Breast epithelium (tissue), 4 donors: ENCODE measurements at places on chromosomes 12 and 14. TPM values are rescaled to one million over a fixed set of nuclear protein-coding genes. Genes with fewer than 3 reads are reported as not detected.

The PLEKHH1 gene
- 18.9 TPM for total RNA-seq

DNA sequence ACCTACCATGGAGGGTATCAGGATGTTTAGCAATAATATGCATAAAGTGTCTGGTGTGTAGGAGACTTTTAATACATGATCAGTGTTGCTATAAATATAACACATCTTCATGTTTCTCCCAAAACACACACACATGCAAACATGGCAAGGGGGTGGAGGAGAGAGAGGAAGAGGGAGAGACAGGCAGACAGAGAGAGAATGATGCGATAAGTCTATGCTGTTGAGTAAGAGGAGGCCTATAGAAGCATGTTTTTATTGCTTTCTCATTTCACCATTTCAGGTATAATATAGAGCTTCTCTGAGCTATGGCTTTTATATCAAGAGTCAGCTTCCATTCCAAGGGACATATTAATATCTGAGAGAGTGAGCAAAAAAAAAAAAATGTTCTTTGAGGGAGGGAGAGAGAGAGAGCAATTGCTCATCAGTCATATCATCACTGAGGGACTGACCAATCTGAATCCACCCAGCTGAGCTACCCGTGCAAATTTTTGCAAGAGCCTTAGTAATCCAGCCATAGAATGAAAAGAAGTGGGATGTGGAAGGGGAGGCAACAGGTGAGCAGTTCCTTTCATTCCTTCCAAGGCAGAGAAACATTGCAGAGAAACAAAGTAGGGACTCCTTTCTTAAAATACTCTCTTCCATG, 54.8 kb upstream of the RASSF8 start:
- H3K27ac ChIP-seq, result no peak overlapping the region
- H3K4me1 ChIP-seq, result no peaks in the 10 kb centered on the region
- no peaks in the 10 kb centered on the region for H3K27me3 ChIP-seq
- H3K36me3 ChIP-seq, result no peaks in the 10 kb centered on the region

GRCh38 chr12:102659200-102659911, 179.0 kb upstream of the IGF1 start:
- H3K4me1 ChIP-seq, result no peaks in the 10 kb centered on the region
- H3K27ac ChIP-seq, result no peak overlapping the region
- H3K4me3 ChIP-seq, result no peak overlapping the region
- H3K27me3 ChIP-seq, result no peaks in the 10 kb centered on the region

The ISCU gene
- total RNA-seq, result 227 TPM

DNA sequence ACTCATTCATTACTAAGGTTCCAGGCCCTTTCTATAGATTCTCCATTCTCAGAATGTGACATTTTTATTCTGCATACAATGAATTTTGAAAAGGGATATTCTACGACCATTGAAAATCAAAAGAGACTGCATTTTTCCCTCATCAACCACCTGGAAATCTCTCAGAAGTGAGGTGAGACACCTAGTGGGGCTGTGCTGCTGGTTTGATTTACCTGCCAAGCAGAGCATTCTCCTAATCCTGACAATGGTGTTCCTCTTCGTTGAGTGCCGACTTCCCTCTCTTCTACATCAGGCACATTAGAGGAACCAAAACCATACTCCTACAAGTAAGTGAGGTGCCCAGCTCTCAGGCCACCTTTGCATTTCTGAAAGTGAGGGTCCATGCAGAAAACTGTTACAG, 14.9 kb downstream of the CKB start:
- no peaks in the 10 kb centered on the region for H3K27me3 ChIP-seq
- no peak overlapping the region for H3K27ac ChIP-seq
- H3K4me1 ChIP-seq, result peaks cover 4% of the 10 kb centered on the region
- no peak for DNase-seq

The RNF212B gene
- total RNA-seq, result not detected

The CCER1 gene
- not detected for total RNA-seq

The CLEC6A gene
- total RNA-seq, result not detected

GRCh38 chr12:88854260-88854659, 274.0 kb upstream of the KITLG start:
- no peak overlapping the region for H3K4me3 ChIP-seq
- H3K27ac ChIP-seq, result peak overlapping the region; percentile 40
- no peak for DNase-seq
- H3K27me3 ChIP-seq, result no peaks in the 10 kb centered on the region
- no peaks in the 10 kb centered on the region for H3K36me3 ChIP-seq

DNA sequence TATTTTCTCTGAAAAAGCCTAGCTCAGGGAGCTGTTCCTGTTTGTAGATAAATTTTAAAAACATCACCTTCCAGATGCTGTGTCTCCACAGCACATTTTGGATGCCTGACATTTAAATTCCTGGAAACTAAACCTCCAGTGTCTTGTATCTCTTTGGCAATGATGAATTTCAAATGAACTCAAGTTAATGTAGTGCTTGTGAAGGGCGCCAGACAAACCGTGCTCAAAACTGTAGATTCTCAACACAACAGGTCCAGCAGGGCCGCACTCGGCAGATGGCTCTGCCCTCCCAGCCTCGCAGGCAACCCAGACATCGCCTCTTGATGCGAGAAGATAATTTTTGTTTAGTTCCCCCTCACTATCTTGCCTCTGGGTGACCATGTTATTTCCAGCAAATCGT, 432.9 kb downstream of the VRK1 start:
- H3K36me3 ChIP-seq, result no peaks in the 10 kb centered on the region
- H3K4me3 ChIP-seq, result no peak overlapping the region

DNA sequence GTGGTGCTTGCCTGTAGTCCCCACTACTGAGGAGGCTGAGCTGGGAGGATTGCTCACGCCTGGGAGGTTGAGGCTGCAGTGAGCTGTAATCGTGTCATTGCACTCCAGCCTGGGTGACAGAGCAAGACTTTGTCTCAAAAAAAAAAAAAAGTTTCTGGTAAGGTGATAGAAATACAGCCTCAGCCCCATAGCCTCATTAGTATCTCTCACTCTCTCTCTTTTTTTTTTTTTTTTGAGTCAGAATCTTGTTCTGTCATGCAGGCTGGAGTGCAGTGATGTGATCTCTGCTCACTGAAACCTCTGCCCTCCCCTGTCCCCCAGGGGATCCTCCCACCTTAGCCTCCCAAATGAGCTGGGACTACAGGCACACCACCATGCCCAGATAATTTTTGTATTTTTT, 19.2 kb downstream of the MTHFD1 start:
- DNase-seq, result no peak
- H3K36me3 ChIP-seq, result no peaks in the 10 kb centered on the region
- no peak overlapping the region for H3K4me3 ChIP-seq
- no peak overlapping the region for H3K27ac ChIP-seq
- no peaks in the 10 kb centered on the region for H3K4me1 ChIP-seq
- H3K27me3 ChIP-seq, result no peaks in the 10 kb centered on the region

The TTC7B gene
- total RNA-seq, result 14.0 TPM

DNA sequence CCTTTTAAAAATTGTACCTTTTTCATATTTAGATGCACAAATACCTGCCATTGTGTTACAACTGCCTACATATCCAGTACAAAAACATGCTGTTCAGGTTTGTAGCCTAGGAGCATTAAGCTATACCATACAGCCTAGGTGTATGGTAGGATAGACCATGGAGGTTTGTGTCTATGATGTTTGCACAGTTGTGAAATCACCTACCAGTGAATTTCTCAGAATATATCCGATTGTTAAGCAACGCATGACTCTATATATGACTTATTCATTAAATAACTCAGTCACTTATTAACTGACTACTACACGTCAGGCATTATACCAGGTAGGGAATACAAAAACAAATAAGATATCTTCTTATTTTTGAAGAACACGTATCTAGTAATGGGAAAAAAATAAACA, 26.2 kb upstream of the ETNK1 start:
- no peaks in the 10 kb centered on the region for H3K36me3 ChIP-seq
- H3K4me1 ChIP-seq, result no peaks in the 10 kb centered on the region
- H3K4me3 ChIP-seq, result no peak overlapping the region
- no peak overlapping the region for H3K27ac ChIP-seq
- H3K27me3 ChIP-seq, result no peaks in the 10 kb centered on the region

- H3K27ac ChIP-seq, result no peak overlapping the region
- H3K27me3 ChIP-seq, result no peaks in the 10 kb centered on the region
- H3K36me3 ChIP-seq, result no peaks in the 10 kb centered on the region
- H3K4me3 ChIP-seq, result no peak overlapping the region
- peaks cover 6% of the 10 kb centered on the region for H3K4me1 ChIP-seq
Observed at GRCh38 chr14:61764342-61765122, 2.3 kb downstream of the SNAPC1 start.

GRCh38 chr14:96917442-96917963, 120.3 kb downstream of the VRK1 start:
- DNase-seq, result no peak
- H3K36me3 ChIP-seq, result no peaks in the 10 kb centered on the region
- no peaks in the 10 kb centered on the region for H3K27me3 ChIP-seq
- no peaks in the 10 kb centered on the region for H3K4me1 ChIP-seq
- H3K27ac ChIP-seq, result no peak overlapping the region
- H3K4me3 ChIP-seq, result no peak overlapping the region

DNA sequence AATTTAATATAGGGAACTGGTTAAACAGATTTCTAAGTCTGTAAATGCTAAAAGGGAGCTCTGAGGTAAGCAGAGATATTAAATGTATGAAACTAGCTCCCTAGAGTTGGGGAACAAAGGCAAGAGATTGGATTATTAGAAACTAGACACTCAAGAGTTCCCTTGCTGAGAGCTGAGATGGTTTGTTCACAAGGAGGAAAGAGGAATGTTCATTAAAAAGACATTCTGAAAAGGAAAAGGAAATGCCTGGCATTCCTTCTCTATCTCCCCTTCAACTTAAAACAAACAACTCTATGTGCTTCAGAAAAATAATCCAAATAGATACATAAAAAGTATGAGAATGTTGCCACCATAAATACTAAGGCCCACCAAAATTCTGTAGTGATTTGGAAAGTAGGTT, 73.7 kb downstream of the GALNT4 start:
- DNase-seq, result no peak
- no peaks in the 10 kb centered on the region for H3K4me1 ChIP-seq
- H3K27ac ChIP-seq, result no peak overlapping the region
- H3K4me3 ChIP-seq, result no peak overlapping the region
- no peaks in the 10 kb centered on the region for H3K36me3 ChIP-seq

The SERPINA4 gene
- not detected for total RNA-seq

The KLRG1 gene
- total RNA-seq, result 3.9 TPM

The OR4E2 gene
- not detected for total RNA-seq

DNA sequence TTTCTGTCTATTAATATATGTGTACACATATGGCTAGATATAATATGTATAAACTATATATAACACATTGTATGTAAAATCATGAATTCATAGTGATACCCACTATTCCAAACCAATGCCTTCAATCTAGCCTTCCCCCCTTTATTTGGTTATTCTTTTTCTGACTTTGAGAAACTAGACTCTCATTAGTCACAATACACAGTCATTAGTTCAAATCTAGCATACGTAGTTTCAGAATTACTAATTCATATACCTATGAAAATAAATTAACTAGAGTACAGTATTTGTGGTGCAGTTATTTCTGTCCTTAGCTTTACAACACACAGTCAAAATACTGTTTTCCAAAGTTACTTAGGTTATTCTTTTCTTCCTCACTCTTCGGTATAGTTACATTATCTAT, 268.2 kb downstream of the DPF3 start:
- H3K4me1 ChIP-seq, result no peaks in the 10 kb centered on the region
- no peak for DNase-seq
- H3K27ac ChIP-seq, result no peak overlapping the region

DNA sequence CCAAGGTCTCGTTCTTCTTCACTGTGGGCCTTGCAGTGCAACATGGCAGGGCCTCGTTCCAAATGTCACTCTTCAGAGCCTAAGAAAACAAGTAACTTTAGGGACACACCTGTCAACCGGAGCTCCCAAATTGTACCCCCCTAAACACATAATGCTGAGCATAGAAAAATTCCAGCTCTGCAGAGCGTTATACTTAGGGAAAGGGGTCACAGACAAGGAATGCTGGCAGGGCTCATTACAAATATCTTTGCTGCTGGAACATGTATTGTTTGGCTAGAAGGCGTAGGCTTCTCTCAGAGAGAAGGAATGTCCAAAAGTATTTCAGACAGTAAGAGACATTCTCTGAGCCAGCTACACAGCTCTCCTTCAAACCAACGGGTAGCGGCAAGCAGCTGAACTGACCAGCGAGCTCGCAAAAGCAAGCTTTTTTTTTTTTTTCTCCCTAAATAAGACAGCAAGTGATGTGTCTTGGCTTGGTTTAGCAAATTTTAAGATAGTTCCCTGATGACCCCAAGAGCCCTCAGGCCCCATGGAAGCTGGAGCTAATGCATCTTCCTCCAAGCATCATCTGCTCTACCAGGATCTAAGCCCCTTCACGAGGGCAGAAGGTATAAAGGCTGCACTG, 24.5 kb downstream of the SSH1 start:
- peaks cover 18% of the 10 kb centered on the region for H3K4me1 ChIP-seq
- no peaks in the 10 kb centered on the region for H3K27me3 ChIP-seq
- H3K4me3 ChIP-seq, result no peak overlapping the region
- no peaks in the 10 kb centered on the region for H3K36me3 ChIP-seq
- DNase-seq, result peak; percentile 50
